Left ventricle myocardium inferior (tissue), 1 donor: ENCODE measurements at places on chromosomes 3 and 15. TPM values are rescaled to one million over a fixed set of nuclear protein-coding genes. Genes with fewer than 3 reads are reported as not detected.

The ST8SIA2 gene
- total RNA-seq, result 3.6 TPM

The ERICH6 gene
- 0.55 TPM for total RNA-seq

The BCL2A1 gene
- 0.30 TPM for total RNA-seq

The TMED3 gene
- 22.8 TPM for total RNA-seq

The POTEB3 gene
- not detected for total RNA-seq

The THPO gene
- 0.11 TPM for total RNA-seq
